ENCODE measurements at places on chromosomes 4 and X. TPM values are rescaled to one million over a fixed set of nuclear protein-coding genes. Genes with fewer than 3 reads are reported as not detected.

Gene RHOH
- 20.4 TPM for total RNA-seq

Gene FAM47A
- total RNA-seq, result not detected

Gene DUSP21
- total RNA-seq, result not detected

Gene GASK1B
- 63.8 TPM for total RNA-seq

GRCh38 chr4:7052923-7053715 is 9.9 kb downstream of the TADA2B start:
- H3K4me3 ChIP-seq, result no peak overlapping the region
- H3K36me3 ChIP-seq, result peaks cover 5% of the 10 kb centered on the region
